ENCODE measurements at places on chromosomes 4 and X. TPM values are rescaled to one million over a fixed set of nuclear protein-coding genes. Genes with fewer than 3 reads are reported as not detected.

Gene ANK2
- 791 TPM for total RNA-seq

- no peak for DNase-seq
Measured at GRCh38 chr4:15376594-15376993, 51.2 kb upstream of the C1QTNF7 start.

GRCh38 chrX:140710710-140711109 lies 1.2 kb downstream of the LINC00632 start:
- DNase-seq = peak; percentile 85

- DNase-seq = peak; percentile 32
Measured at GRCh38 chr4:140150886-140151698, 2.9 kb downstream of the MAML3 start.

- DNase-seq = peak; percentile 17
Measured at GRCh38 chrX:51860679-51861078, 32.7 kb upstream of the MAGED1 start.

DNA sequence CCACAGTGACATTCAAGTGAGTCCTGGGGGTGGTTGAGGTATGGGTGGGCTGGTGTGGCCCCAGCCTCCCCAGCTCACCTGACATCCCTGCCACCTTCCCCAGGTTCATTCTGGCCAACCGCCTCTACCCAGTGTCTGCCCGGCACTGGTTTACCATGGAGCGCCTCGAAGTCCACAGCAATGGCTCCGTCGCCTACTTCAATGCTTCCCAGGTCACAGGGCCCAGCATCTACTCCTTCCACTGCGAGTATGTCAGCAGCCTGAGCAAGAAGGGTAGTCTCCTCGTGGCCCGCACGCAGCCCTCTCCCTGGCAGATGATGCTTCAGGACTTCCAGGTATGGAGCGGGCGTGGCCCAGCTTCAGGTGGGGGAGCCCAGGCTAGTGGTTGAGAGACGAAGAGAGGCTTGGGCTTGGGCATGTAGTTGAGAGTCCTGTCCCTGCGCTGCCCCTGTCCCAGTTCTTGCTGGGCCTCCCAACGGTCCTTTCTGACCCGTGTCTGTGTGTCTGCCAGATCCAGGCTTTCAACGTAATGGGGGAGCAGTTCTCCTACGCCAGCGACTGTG lies 1.7 kb upstream of the GDI1 start:
- no peak for DNase-seq

- DNase-seq = no peak
Measured at GRCh38 chr4:174278467-174278866, 5.0 kb downstream of the FBXO8 start.

DNA sequence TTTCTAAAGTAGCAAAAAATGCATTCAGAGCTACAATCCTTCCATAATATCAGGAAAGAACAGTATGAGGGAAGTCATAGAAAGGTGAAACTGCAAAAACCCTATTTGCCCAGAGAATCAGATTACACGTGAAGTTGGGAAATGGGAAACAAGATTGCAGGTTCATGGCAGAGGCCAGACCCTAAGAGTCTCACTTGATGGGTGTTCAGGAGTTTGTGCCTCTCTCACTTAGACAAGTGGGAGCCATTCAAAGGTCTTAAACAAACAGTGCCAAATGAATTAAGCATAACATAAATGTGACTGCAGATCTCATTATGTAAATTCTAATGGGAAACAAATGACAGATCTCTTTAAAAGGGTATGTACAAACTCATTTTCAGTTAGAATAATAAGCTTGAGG lies 91.6 kb downstream of the ARAP2 start:
- no peak for DNase-seq

GRCh38 chr4:183098019-183098722 lies 886 bp upstream of the WWC2 start:
- no peak for DNase-seq
